Stimulated activated CD8-positive, alpha-beta memory T cell treated with anti-CD3 and anti-CD28 coated beads, Interleukin-12 subunit alpha, Interleukin-12 subunit beta, amount 100 ng/mL, for 4 hours (primary cell): ENCODE measurements at places on chromosomes 5 and 9.

GRCh38 chr5:108380531-108381349 is 1.2 kb downstream of the FBXL17 start:
- peak; percentile 48 for DNase-seq

GRCh38 chr5:1897386-1897785 is 14.7 kb upstream of the IRX4 start:
- no peak for DNase-seq

GRCh38 chr5:172119921-172120688 is 67.9 kb downstream of the STK10 start:
- no peak for DNase-seq

- DNase-seq: no peak
Observed at GRCh38 chr5:36630201-36631145, 24.1 kb downstream of the SLC1A3 start.

DNA sequence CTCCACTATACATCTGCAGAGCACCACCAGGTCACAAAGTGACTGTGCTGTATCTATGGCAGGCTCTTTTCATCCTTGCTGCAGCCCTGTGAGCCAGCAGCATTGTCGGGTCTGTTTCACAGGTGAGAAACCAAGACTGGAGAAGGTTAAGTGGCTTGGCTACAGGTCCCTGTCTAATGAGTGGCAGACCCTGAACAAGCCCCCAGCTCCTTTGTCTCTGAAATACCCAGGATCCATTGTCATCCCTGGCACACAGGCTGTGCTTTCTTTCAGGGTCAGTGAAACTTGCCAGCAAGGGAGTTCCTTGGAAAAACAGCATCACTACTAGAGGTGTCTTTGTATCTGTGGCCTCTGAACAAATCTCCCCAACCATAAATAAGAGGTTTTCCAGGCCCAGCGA is 27.6 kb upstream of the CXCL14 start:
- DNase-seq: no peak

DNA sequence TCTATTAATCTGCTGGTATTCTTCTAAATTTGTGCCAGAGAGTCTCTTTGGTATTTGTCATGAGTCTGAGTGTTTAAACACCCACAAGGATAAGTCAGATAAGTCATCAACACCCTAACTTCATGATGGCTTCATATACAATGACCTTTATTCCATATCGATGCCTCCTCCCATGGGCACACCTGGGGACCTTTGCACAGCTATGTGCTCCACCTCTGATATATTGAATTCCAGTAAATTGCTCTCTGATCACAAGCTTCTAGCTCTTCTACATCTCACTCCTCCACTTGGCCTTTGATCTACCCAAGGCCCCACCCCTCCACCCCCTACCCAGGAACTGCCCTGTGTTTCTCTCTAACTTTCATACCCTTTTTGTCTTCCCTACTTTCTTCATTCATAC is 102.7 kb upstream of the MIER3 start:
- DNase-seq: no peak

DNA sequence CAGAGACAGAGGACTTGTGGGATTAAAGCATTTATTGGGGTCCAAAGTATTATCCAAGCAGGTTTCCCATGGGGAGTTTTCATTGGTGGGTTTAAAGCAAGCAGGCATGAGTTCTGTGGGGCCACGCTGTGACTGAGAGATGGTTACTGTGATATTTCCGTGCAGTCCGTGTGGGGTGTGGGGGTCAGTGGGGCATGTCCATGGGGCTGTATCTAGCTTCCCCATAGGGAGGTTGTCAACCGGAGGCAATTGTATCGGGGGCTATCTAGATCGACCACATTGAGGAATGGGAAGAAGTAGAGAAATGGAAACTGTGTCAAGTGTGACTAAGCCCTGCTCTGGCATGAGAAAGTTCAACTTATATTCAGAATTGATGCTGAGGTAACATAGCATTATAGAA is 7.1 kb upstream of the RPS23 start:
- no peak for DNase-seq

- DNase-seq: no peak
Observed at GRCh38 chr9:134215699-134216448, 51.5 kb upstream of the RNU6ATAC start.

DNA sequence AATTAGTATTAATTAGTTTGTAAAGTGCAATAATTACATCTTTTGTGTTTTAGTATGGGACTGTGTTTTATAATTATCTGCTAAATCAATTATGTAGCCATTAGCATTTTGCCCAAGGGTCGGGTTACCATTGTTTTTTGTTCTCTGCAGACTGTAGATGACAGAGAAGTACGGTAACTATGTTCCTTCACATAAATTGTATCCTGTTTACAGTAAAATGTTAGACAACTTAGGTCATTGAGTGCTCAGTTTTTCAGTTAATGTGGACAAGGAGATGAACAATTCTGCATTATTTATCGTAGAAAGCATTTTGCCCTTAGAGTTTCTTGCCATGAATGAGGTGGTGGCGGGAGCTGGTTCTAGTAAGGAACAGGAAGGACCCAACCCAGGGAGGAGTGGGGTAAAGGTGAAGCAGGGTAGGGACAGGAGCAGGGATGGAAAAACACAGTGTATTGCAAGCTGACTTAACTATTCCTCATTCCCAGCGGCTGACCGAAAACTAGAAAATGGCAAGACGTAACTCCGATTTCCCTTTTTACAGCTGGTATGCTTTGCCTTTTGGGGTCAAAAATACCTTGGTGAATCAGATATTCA is 243.7 kb upstream of the SLC24A2 start:
- DNase-seq: no peak

DNA sequence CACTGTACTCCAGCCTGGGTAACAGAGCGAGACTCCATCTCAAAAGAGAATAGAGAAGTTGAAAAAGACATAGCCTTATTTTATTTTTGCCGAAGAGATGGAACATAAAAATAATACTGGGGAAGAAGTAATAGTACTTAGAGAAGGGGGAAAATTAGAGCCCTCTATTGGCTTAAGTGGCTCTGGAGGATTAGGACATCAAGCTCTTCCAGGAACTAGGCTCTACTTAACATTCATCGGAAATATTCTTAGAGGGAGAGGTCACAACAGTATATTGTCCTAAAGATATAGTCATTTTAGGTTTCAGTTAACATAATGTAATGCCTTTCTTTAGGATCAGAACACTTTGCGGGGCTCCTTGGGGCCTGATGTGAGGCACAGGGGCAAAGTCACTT is 86.0 kb upstream of the PLPP1 start:
- no peak for DNase-seq

- DNase-seq: no peak
Observed at GRCh38 chr9:32978051-32978450, 23.4 kb downstream of the APTX start.

- DNase-seq: no peak
Observed at GRCh38 chr9:8521112-8521511, 721.5 kb upstream of the DMAC1 start.

DNA sequence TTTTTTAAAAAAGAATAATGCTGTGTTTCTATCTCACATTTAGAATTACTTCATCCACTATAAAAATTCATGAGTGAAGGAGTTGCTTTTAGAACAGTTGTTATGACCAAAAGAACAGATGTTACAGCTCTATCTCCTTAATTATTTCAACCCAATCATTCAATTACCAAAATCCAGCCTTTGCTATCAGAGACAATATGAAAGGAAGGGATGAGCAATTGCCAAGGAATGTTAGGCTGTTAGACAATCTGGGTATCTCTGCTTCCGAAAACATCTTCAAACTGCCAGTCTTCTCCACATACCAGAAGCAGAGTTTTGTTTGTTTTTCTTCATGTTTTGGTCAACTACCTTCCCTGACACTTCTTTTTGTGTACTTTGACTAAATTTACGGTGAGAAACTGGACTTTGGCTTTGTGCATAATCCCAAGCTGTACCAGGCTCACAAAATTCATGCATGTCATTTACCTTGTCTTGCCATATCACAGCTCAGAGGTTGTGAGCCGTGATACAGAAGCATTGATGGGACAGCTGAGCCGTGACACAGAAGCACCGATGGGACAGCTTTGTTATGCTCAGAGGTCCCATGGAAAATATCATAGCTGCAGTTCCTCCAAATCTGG is 405.5 kb downstream of the KIF4B start:
- DNase-seq: no peak

DNA sequence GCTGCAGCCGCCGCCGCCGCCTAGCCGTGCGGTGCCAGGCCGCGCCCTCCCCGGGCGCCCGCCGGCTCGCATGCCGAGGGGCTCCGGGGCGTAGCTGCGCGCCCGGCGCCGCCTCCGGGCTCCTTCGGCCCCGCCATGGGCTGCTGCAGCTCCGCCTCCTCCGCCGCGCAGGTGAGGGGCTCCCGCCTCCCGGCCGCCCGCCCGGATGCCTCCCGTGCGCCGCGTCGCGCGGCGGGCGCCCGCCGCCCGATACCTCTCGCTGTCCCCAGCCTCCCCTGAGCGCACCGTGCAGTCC is 230 bp downstream of the SLC44A1 start:
- DNase-seq: no peak

- no peak for DNase-seq
Observed at GRCh38 chr9:106962615-106963363, 99.8 kb downstream of the ZNF462 start.

DNA sequence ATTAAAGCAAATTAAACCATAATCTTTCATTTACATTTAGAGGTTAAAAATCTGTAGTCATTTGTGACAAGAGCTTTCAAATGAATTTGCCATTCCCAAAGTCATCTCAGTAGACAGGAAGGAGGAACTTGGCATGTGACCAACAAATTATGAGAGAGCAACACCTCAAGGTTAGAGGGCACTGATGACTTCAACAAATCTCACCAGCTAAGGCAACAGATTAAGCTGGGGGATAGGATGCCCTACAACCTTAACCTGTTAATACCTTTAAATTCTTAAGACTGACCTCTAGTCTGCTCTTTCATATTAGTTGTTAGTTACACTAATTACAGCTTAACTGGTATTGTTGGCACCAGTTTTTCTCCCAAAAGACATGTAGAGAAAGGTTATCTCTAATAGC is 18.4 kb downstream of the POU5F2 start:
- no peak for DNase-seq

DNA sequence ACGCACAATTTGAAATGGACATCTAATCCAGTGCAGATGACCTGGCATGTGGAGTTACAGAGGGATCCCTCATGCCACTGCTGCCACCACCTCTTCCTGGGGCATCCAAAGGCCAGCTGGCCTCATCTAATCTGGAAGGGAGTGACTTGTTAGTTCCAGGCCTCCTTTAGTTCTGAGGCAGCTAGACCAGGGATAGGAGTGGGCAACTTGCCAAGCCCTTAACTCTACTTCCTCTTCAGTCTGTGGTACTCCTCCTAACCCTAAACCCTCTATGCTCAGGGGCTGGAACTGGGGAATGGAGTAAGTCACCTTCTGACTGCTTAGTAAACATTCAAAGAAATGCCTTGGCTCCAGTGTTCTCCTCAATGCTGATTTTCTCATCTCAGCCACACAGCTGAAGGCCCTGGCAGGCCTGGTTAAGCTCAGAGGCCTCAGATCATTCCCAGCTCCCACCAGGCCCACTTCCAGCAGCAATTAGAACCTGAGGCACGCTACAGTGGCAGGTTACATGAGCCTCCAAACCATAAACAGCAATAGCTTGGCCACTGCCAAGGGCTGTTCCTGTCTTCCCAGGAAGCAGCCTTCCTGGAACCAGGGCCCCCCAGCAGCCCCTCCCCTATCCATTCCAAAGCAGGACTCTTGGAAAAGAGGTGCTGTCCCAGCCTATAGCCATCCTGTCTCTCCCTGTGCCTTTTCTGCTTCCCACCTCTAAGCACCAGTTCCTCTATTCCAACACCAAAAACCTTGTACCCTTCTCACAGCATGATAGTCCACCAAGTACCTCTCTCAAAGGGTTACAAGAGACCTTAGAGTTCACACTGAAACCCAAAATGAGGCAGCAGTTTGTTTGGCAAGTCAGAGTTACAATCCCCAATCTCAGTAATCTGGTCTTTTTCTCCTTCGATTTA is 2.0 kb downstream of the EIF4EBP3 start:
- no peak for DNase-seq

DNA sequence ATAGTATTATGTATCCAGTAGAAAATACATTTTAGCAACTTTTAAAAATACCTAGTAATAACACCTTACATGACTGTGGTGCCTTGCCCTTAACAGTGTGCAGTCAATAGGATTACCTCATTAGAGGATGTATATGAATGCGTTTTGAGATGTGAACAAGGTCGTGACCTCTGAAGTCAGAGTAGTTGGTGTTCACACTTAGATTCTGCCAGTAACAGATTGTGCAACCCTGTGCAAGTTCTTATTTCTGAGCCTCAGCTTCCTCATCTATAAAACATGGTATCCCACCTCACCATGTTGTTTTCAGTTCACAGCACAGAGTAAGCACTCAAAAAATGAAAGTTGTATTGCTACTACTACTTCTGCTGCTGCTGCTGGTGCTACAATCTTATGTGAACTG is 347.3 kb downstream of the KDM4C start:
- DNase-seq: no peak
